ENCODE measurements at places on chromosomes 4 and X.

DNA sequence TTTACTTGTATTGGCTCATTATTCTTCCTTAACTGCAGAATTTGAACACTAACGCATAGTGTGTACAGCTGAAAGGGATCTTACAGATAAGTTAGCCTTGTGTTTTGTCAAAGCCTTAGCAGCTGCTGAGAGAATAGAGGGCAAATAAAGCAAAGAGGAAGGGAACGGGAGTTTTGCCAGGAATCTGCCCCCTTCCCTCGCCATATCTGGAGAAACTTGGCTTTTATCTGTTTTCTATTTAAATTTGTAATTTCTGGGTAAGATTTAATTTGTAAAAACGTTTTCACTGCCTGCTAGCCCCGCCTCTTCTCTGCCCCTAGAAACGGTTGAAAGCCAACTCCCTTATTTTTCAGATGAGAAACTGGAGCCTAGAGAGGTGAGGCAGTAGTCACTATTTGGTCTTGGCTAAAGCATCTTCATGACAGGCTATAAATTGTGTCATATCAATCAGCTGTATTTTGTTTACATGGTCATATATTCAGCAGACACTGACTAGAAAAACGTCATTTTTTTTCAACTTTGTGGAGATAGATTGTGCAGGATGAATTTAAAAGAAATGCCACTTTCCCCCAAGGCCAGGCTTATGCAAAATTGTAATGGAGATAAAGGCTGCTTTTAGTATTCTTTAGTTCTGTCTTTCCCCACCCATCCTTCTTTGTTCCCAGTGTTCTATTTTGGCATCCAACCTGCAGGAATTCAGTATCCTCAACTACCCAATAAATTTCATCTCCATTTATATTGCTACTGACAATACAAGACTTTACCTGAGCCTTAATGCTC lies 319.4 kb downstream of the SH2D1A start:
- DNase-seq: no peak

DNA sequence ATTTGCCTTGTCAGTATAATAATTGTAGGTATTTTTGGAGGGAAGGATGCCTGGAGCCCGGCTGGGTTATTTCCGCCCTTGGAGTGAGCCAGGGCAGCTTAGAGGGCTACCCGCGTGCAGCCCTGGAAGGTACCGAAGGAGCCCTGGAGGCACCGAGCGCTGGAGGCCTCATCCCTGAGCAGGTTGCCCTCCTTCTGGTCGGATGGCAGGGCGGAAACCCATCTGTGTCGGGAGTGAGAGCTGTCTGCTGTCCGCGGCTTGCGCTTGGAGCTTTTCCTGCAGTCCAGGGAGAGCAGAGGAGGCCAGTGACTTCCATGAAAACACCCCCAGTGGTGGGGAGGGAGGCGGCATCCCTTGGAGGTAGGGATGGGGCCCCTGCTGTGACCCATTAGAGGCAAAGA lies 122.1 kb downstream of the TBL1X start:
- DNase-seq: no peak

DNA sequence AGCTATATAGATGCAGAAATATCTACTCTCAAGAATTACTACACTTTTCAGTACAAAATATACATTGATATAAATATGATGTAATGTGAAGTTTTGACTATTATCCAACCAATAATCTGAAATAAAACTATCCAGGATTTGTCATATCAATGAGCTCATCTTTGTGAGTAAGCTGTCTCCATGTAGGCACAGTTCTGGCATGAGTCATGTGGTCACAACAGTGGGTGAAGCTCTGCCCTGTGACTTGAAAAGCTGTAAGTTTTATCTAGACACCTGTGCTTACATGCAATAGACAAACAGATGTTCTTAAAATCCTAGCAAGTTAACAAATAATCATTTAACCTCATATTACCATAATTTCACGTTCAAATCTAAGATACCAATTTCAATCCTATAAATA lies 192.7 kb downstream of the GABRG1 start:
- DNase-seq: no peak

DNA sequence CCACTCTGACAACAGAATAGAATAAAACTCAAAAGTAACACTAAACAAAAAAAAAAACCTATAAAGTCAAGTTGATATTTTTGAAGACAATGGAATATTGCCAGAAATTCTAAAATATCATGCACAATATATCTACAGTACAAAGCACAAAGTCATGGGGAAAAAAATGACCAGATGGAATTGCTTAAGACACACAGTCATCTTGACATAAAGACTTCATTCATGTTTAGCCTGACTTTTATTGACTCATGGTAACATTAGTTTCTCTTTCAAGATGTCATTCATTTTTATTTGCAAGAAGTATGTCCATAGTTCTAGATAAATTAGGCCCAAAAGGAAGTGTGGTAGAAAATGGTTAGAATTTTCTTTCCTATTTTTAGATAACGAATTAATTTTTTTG lies 259.1 kb downstream of the CAMK2D start:
- DNase-seq: no peak

DNA sequence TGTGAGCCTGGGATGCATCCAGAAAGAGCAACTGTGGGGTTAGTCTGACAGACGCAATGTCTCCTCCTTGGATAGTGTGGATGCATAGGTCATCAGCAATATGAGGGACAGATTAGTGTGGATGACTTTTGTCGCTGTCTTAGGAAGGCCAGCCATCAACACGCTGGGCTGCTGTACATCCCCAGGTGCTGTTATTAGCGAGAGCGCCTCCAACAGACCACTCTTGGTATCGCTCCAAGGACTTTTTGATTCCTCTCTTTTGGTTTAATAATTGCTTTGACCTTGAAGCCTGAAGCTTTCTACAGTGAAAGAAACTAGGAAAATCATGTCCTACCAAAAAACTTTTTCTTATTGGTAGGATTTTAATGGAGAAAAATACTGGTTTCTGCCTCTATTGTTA lies 76.7 kb downstream of the TMEM131L start:
- no peak for DNase-seq

- peak; percentile 4 for DNase-seq
These were observed 1.6 kb upstream of the ARMCX4 start for GRCh38 chrX:101483705-101484104.

- DNase-seq: no peak
These were observed 14.7 kb downstream of the FTSJ1 start for GRCh38 chrX:48490661-48491060.

Measured in left renal pelvis (tissue), 4 donors.